ENCODE measurements at places on chromosomes 16 and 17.

- DNase-seq: no peak
Measured at GRCh38 chr16:10667239-10667638, 27.5 kb downstream of the TEKT5 start.

- DNase-seq: peak; percentile 58
Measured at GRCh38 chr17:31825961-31826691, 32.9 kb downstream of the COPRS start.

GRCh38 chr17:17911001-17911613, 61.1 kb downstream of the TOM1L2 start:
- no peak for DNase-seq

- DNase-seq: no peak
Measured at GRCh38 chr16:30094541-30095165, 1.4 kb downstream of the YPEL3 start.

DNA sequence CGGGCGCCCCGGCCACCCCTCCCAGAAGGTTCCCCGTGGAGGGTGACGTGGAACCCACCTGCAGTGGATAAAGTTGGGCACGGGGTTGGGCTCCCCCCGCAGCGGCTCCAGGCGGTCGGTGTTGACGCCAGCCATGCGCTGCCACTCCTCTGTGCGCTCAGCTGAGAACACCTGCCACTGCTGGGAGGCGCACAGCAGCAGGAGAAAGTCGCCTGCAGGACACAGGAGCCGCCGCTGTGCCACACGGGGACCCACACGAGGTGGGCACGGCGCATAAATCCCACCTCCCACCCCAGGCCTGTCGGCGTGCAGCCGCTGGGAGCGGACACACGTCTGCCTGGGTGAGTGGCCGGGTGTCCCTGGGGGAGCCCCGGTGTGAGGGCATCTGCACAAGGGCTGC, 20.7 kb downstream of the CTU2 start:
- no peak for DNase-seq

- DNase-seq: no peak
Measured at GRCh38 chr17:39243155-39243554, 17.4 kb upstream of the STAC2 start.

DNA sequence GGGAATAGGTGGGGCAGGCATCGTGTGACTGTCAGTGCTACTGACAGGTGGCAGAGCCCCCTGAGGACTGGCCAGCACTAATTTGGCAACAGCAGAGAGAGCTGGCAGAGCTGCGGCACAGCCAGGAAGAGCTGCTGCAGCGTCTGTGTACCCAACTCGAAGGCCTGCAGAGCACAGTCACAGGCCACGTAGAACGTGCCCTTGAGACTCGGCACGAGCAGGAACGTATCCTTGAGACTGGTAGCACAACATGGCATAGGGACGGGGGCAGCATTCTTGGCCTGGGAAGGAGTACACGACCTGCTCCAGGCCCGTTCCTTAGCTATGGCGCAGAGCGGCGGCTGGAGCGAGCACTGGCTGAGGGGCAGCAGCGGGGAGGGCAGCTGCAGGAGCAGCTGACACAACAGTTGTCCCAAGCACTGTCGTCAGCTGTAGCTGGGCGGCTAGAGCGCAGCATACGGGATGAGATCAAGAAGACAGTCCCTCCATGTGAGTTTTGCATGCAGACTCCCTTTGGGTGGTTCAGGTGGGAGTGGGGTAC, 3.0 kb upstream of the NRN1L start:
- no peak for DNase-seq

DNA sequence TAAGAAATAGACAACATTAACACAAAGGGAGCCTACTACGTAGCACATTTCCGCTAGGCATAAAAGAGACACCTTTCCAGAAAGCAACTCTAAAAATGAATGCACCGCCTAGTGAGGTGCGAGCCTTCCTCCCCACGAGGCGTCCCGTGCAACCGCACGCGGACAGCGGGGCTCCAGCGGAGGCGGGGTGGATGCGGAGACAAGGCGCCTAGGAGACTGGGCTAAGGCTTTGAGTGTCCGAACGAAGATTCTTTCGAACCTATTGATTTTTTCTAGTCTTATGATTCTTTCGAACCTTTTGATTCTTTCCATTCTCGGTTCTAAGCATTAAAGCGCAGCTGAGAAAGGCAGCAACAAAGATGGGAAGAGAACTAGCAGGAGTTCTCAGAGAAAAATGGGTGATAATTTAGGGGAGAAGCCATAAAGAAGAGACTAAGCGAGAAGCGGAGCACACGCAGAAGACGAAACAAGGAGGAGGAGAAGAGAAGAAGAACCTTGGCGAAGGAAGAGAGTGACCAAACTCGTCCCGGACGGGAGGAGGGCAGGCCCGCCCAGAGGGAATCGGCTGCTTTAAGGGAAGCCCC, 394 bp upstream of the CPD start:
- DNase-seq: no peak

DNA sequence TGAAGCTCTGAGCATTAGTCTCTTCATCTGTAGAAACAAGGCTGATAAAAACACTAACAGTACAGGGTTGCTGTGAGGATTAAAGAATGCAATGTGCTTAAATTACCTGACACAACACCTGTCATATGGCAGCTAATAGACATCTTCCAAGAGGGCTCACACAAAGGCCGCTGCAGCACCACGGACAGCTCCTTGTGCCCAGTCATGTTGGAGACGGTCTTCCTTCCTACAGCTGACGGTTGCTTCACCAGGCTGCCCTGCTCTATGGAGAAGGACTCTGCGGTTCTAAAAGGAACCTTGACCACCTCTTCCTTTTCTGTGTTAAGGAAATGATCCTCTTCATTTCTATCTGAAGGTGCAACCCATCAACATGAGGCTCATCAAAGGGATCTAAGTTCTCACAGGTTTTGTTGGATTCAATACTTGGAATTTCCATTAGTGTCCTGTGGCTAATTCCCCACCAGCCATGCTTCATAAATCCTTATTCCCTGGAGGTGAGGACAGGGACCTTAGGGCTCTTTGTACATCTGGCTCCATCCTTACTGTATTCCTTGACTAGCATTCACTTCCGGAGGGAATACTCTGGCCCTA, 138.9 kb upstream of the CES5A start:
- peak; percentile 52 for DNase-seq

DNA sequence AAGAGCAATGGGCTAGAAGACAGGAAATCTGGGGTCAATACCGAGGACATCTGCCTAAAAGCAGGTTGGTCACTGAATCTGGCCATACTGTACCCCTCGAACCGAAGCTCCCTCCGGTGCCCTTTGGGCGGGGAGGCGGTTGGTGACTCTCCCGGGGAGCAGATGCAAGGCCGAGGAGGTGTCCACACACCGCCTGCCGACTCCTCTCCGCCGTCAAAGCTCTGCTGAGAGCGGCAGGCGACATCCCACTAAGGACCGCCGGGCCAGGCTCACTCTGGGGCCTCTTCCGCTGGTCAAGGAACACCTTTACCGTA, 458 bp downstream of the ZNF200 start:
- no peak for DNase-seq

DNA sequence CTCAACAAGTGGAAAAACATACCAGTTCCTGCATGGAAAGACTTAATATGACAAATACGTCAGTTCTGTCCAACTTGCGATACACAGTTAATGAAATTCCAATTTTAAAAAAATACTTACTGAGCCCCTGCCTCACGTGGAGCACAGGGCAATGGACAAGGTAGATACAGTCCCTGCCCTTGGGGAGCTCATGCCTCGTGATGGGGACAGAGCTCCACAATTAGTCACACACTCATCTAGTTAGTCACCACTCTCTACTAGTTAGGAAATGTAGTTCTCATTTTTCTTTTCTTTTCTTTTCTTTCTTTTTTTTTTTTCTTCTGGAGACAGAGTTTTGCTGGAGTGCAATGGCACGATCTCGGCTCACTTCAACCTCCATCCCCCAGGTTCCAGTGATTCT, 74.7 kb upstream of the CDH5 start:
- no peak for DNase-seq

- DNase-seq: no peak
Measured at GRCh38 chr17:5708344-5708743, 124.0 kb upstream of the NLRP1 start.

- DNase-seq: no peak
Measured at GRCh38 chr16:21650521-21650920, 1.9 kb downstream of the IGSF6 start.

DNA sequence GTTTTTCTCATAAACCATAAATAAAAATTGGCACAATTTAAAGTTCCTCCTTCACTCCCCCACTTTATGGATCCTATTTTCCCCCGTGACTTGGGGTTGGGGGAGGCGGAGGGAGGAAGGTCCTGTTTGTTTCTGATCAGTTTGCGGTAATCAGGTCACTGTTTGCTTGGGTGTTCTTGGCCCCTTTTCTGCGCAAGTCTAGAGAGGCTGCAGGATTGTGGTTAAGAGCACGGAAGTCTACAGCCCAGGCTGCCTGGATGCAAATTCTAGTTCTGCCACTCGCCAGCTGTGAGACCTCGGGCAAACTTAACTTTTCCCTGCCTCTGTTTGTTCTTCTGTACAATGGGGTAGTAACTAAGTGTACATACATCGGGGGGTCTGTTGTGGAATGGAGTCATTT, 12.1 kb downstream of the ATP2C2 start:
- no peak for DNase-seq

GRCh38 chr16:13176711-13177110, 275.3 kb downstream of the SHISA9 start:
- no peak for DNase-seq

GRCh38 chr17:67615736-67616135, 102.0 kb upstream of the NOL11 start:
- no peak for DNase-seq

GRCh38 chr17:69870751-69871199, 204.2 kb upstream of the KCNJ16 start:
- no peak for DNase-seq

GRCh38 chr16:48413272-48413671, 28.1 kb upstream of the SIAH1 start:
- DNase-seq: no peak

DNA sequence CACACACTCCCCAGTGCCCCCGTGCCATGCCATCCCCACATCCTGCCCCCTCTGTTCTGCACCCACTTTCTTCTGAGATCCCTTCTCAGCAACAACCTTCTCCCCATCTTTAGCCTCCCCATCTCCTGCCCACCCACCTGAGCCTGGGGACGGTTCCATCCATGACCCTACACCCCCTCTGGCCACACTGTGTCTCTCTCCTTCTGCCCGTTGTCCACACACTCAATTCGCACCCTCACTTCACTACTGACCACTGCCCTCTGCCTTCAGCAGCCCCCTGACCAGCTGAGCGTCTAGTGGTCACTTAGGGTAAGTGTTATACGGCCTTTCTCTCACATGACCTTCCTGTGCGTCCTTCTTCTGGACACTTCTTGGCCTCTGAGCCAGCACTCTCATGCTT, 6.1 kb downstream of the ARHGAP27 start:
- DNase-seq: no peak

DNA sequence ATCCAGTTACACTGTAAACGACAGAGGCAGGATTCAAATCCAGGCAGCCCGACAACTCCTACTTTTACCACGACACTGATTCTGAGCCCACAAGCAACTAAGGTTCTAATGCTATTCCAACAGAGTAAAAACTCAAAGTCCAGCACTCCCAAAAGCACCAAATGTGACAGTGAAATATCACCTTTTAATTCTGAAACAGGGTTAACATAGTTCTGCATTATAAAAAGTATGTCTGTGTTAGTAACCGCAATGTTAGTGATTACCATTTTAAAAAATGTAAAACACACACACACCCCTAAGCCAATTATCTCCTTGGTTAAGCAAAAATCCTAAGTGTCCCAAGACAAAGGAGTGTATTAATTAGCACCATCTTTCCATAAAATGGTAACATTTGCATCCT, 19.7 kb downstream of the HELZ start:
- no peak for DNase-seq

DNA sequence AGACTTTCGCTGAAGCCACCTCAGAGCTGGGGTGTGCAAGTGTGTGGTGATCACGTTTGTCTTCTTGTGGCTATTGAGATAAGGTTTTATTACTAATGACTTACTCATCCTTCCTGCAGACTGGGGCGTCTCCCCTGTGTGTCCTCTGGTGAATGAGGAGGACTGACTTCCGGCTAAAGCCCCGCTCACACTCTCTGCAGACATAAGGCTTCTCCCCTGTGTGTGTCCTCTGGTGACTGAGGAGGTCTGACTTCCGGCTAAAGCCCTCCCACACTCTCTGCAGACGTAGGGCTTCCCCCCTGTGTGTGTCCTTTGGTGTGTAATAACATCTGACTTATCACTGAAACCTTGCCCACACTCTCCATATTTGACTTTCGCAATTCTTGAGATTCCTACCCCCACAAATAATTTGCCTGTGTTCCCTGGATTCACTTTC, 19.4 kb downstream of the PRDM7 start:
- DNase-seq: no peak

- no peak for DNase-seq
Measured at GRCh38 chr16:87821376-87822107, 47.8 kb downstream of the SLC7A5 start.

- no peak for DNase-seq
Measured at GRCh38 chr17:46732754-46733398, 85.6 kb downstream of the WNT3 start.

DNA sequence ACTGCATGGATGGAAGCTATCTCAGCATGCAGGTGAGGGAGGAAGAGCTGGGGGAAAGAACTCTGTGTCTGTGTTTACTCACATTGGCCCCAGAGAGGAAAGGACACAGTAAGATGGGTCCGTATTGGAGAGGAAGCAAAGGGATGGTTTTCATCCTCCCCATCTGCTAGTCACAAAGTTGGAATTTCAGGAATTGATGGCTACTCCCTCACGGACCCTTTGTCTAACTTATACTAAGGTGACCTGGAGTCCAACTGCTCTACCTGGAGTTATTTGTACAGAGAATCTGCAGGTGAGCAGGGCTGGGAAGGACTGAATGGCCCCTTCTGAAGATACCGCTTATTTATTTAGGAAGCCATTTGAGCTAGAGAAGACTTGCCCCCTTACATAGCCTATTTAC, 55.1 kb downstream of the WNT3 start:
- peak; percentile 66 for DNase-seq

DNA sequence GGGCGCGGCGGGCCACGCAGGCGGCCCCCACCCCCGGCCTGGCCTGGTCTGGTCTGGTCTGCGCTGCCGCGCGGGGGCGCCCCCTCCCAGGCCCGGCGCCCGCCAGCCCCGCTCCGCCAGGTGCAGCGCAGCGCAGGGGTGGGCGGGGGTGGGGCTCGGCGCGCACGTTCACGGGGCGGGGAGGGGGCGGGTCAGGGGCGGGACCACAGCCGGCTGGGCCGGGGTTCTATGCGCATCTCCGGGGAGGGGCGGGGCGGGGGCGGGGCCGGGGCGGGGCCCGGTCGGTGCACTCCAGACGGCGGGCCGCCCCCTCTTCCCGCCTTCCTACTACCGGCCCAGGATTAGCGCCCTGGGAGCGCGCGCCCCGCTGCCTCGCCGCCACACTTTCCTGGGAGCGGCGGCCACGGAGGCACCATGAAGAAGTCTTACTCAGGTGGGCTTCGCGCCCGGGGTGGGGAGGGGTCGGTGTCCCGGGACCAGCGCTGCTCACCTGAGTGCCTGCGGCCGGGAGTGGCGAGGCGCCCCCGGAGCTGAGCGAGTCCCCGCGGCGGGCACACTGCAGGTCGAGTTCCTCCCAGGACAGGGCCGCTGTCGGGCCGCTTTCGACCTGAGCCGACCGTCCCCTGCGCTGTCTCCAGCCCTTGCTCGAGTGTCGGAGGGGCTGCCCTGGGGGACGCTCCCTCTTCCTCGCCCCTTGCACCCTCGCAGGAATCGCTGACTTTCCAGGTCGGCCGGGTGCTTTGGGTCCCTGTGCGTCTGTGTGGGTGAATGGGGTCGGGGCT, 140.5 kb downstream of the SEC14L1 start:
- DNase-seq: peak; percentile 70

GRCh38 chr17:74776990-74777389, 845 bp upstream of the NAT9 start:
- no peak for DNase-seq

Data from PC-9 (cell line).